ENCODE measurements at places on chromosomes 2 and 18.
A peak's percentile ranks its signal among the peaks of the same experiment; 100 is the strongest.

- DNase-seq, result no peak
Measured at GRCh38 chr2:65098741-65099140, 31.2 kb downstream of the RAB1A start.

- no peak for DNase-seq
Measured at GRCh38 chr2:62685256-62685655, 20.3 kb upstream of the EHBP1 start.

DNA sequence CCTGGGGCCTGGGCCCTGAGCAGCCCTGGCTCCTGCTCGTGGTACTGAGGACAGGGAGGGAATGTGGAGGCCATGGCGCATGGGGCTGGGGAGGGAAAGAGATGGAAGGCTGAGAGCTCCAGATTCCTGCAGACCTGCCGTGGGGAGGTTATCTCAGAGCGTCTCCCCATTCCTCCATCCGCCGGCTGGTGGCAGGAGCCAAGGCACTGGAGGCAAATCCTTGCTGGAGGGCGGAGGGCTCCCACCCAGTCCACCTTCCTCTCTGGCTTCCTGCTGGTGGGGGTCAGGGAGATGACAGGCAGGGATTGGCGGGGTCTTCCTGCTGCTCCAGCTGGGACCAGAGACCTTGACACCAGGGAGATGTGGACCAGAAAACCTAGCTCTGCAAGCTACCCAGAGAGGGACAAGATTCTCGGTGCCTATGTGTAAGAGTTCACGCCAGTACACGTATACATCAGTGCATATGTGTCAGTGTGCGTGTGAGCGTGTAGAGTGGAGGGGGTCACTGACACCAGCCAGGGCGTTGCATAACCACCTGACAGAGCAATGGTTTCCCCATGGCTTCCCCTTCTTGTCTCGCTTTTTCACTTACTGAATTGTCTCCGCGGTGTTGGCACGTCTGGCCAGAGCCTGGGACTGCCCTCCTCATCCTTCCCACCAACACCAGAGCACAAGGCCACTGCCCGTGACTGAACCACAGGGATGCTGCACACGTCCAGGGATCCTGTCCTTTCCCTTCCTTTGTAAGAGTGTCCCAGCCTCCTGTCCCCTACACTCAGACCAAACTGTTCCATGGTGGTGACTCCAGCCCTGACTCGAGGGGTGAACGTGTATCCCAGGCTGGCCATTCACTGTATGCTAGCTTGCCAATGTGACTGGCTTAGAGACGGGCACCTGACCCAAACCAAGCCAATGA is 15.8 kb upstream of the SEMA4C start:
- no peak for DNase-seq

GRCh38 chr2:11161747-11162146 is 6.5 kb downstream of the SLC66A3 start:
- no peak for DNase-seq

GRCh38 chr2:95004287-95004686 is 21.2 kb upstream of the MAL start:
- DNase-seq, result no peak

- peak; percentile 59 for DNase-seq
Measured at GRCh38 chr2:68737711-68738110, 3.1 kb downstream of the ARHGAP25 start.

GRCh38 chr2:27573452-27573851 is 9.4 kb upstream of the ZNF512 start:
- no peak for DNase-seq

- DNase-seq, result no peak
Measured at GRCh38 chr18:10412933-10413332, 41.5 kb upstream of the APCDD1 start.

DNA sequence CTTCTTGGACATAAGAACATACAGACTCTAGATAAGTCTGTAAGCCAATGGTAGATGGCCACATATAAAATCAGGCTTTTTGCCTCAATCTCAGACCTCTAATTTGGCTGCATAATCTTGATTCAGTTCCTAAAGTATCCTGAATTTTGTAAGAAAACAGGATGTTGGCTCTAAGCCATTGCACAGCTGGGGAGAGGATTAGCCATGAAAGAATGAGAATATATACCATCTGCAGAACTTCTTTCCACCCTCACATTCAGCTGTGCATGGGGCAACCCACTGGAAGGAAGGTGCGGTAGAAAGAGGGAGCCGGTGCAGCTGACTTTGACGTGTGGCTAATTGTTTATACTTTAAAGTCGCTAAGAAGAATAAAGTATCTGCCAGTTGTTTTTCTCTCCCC is 1061.6 kb upstream of the FAM98A start:
- DNase-seq, result no peak

GRCh38 chr18:49647496-49648168 is 85.8 kb downstream of the LIPG start:
- no peak for DNase-seq

DNA sequence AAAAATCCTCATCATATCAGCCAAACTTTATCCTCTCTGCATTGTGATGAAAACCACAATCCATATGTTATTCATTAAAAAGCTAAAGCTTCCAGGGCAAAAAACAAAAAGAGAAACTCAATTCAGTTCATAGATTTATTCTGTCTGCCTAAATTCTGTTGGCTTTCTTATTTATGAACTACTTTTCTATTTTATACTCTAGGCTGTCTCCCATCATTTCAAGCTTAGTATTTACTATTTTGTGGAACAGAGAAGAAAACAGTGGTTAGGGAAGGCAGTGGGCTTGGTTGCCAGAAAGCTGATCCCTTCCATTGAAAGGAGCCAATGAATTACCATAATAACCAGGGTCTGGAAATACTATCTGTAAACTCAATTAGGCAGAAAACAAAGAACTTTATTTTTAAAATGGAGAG is 71.8 kb downstream of the RAPH1 start:
- DNase-seq, result no peak

DNA sequence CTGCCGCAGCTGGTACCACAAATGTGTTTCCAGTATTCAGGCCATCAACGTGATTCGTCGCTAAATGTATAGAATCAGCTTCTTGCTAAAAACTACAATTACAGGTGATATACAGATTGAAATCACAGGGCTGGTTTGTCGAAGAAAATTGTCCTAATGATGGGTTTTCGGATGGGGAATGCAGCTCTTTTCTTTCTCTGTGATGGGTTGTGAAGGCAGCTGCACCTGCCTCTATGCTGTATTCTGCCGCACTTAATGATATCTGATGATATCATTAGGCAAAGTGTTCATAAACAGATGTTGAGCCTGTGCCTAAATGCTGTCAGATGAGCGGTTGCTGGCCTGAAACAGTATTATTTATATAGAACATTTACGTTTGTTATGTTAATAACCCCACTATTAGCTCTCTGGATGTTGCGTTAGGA is 218.1 kb downstream of the ARHGAP15 start:
- DNase-seq, result no peak

- DNase-seq, result no peak
Measured at GRCh38 chr18:74430231-74430630, 26.9 kb downstream of the DIPK1C start.

DNA sequence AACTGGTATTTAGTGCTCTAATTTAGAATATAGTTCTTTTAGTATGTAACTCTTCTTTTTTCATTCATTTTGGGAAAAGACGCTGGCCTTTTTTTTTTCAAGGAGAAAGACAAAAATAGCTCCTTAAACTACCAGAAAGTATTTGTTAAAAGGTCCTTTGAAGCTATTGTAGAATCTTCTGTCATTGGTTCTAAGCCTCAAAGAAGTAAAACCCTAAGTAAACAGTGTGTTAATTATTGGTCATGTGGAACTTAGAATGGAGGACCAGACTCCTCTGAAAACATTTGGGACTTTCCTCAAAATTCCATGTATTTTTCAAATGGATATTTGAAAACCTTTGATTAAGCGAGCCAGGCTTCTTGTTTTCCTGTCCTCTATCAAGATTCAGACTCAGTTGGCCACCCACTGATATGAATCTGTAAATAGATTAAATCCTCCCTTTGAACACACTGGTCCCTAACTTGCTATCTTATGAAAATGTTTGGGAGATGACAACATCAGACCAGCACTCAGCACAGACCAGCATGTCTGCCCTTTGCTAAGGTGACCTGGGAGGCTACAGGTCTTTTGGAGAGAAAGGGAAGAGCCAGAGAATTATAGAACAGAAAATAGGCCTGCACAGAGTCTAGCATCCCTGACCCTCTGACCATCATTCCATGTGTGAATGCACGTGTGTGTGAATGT is 120.3 kb upstream of the GATA6 start:
- no peak for DNase-seq

- DNase-seq, result no peak
Measured at GRCh38 chr2:66456183-66457041, 21.5 kb downstream of the MEIS1 start.

DNA sequence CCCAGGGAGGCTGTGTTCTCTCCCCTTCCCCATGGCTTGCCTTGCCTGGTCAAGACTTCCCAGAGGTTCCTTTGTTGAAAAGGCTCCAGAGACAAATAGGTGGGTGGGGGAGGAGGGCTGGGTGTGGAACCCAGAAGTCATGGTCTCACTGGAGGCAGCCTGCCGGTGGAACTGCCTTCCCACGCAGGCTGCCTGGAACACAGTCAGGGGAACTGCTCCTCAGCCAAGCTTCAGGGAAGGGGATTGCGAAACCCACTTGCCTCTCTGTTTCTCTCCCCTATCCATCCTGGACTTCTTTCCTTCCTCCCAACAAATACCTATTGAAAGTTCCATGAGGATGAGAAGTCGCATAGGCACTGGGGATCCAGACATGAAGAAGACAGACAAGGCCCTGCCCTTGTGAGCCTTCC is 31.6 kb downstream of the MARCO start:
- no peak for DNase-seq

DNA sequence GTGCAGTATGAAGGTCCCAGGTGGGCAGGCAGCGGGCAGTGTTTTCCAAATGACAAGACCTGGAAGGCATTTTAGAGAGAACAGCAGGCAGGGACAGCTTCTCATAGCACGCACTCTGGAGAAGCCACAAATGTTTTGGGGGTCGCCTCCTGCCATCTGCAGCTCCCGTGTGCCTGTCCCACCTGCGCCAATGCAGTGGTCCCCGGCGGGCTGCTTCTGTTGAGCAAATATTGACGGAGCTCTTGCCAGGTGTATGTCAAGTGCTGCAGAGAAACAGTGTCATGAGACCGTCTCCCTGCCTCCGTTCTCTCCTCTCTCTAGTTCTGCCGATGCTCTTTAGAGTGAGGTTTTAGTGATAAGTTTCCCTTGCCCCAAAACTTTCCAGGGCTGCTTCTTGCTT is 174.8 kb downstream of the LDLRAD4 start:
- no peak for DNase-seq

GRCh38 chr2:186533717-186534116 is 47.7 kb downstream of the ZC3H15 start:
- no peak for DNase-seq

DNA sequence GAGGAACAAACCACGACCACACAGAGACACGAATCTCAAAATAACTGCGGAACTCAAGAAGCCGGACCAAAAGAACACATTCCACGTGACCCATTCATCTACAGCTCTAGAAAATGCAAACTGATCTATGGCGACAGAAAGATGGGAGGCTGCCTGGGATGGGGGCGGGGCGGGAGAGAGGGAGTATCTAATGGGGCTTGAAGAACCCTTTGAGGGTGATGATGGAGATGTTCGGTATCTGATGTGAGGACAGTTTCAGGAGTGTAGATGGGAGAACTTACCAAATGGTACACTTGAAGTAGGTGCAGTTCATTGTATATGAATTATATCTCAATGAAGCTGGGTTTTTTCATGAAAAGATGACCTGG is 34.6 kb upstream of the KLF11 start:
- no peak for DNase-seq

DNA sequence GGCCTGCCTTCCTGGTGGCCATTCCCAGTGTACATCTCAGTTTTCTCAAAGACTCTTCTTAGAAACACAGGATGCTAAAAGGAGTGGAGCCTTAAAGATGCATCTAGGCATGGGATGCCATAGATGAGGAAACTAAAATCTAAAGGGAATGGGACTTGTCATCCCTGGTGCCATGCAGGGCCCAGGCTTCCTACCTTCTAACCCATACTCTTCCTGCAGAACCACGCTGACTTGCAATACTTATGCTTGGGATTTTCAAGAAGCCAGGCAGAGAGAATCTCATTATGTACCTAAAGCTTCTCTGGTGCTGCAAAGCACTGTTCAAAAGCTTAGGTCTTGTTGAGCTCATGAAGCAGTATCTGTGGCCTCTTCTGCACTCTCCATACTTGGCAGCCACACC is 329.1 kb downstream of the CYRIA start:
- DNase-seq, result no peak

DNA sequence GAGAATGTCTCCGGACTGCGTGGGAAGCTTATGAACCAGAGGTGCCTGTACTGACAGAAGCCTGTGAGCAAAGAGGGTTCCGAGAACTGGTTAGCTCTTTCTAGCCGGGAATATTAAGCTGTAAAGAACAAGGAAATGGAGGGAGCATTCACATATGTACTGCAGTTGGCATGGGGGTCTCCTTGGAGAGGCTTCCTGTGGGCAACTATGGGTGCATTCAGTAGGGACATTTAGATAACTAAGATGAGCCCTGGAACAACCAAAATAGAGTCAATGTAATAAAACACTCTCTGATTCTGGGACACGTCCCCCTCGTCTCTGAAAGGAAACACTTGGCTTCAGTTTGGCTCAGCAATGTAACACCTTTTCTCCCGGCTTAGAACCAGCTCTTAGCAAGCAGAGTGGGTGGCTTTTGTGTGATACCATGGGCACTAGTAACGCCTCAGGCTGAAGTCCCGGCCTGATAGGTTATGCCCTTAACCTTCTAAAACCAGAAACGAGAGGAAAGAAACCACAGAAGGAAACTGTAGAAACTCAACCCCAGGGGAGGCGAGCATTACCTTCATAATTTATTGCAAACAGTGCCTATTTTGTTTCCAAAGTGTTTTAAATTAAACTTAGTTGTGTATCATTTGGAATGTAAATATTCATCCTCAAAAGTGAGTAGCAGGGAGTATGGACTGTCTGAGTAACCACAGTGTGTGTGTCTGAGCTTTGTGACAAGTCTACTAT is 48.8 kb upstream of the LPIN2 start:
- DNase-seq, result no peak

DNA sequence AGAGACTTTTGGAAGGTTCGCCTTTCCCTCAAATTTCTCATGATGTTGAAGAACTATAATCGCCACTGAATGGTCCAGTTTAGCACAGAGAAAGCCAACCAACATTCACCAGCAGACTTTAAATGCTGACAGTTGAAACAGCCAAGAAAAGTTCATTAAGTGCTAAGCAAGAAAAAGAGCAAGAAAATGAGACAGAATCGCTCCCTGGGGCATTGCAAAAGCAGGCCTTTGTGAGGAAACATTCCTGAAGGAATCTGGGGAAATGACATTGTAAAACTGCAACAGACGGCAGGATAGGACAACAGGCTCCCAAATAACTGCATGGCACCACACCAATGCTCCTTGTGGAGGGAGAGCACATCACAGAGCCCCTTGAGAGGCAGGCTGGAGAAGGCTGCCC is 269.3 kb upstream of the ID2 start:
- no peak for DNase-seq

All from activated CD4-positive, alpha-beta T cell treated with anti-CD3 and anti-CD28 coated beads, Interleukin-2, amount 50 U/mL, for 24 hours (primary cell).